ENCODE measurements at places on chromosomes 11 and 22.
A peak's percentile ranks its signal among the peaks of the same experiment; 100 is the strongest.

DNA sequence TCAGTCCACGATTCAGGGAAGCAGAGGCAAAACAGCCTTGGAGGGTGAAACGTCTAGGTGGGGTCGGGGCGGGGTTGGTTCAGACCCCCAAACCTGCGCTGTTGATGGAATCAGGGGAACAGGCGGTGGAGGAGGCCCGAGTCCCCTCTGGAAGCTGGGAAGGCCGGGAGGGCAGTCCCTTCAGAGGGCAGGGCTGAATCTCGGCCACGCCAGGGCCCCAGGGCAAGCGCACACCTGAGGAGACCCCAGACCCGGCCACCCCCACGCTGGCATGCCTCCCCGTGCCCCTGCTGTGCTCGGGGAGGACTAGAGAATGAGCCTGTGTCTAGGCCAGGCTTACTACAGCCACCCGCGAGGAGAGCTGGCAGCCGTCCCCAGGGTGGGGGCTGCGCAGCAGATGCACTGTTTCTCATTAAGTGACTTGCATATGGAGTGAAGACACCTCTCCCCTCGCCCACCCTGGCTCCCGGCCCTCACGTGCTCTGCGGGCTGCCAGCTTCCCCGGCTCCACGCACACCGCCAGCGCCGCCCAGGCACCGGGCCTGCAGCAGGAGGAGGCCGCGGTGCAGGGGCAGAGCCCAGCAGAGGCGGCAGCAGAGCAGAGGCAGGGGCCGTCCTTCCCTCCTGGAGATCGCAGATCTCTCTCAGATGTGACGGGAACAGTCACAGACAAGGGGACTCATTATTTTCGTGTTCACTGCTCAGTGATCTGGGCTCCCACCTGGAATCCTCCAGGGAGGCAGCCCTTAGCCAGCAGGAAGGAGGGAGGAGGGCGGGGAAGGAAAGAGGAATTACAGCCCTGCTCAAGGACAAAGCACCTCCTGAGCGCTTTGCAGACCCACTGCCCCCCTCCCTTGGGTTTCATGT is 47.1 kb upstream of the OPCML start:
- DNase-seq: no peak

GRCh38 chr11:122756417-122756816 is 81.9 kb upstream of the CRTAM start:
- DNase-seq: no peak

GRCh38 chr11:95247883-95248282 is 16.9 kb upstream of the SESN3 start:
- DNase-seq: no peak

DNA sequence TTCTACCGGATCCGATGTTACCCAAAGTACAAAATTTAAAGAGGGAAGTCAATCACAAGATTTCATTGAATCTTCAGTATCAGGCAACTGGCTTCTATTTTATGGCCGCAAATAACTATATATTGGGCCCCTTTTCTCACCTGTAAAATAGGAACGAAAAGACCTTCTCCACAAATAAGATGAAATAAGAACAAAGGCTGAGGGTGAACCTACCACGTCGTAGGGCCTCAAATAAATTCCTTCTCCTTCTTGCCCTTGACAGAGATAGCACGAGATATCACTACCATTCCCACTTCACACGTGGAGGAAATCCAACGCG is 794 bp upstream of the EMSY start:
- no peak for DNase-seq

DNA sequence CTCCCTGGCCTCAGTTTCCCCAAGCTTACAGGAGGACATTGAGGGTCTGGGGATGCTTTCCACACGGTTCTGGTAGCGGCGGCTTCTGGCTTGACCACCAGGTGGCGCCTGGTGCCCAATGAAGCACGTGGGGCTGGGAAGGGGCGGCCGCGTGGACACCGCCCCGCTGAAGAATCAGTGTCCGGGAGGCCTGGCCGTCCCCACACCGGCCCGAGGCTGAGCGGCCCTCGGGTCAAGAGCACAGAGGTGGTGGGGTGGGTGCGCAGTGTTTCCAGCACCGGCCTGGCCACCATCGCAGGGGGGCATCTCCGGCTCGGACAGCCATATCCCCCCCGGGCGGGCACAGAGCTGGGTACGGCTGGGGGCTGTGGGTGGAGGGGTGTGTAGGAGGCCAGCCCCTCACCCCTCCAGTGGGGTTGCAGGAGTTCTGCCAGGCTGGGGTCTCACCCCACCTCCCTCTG is 27.8 kb upstream of the PPARA start:
- DNase-seq: peak; percentile 55

DNA sequence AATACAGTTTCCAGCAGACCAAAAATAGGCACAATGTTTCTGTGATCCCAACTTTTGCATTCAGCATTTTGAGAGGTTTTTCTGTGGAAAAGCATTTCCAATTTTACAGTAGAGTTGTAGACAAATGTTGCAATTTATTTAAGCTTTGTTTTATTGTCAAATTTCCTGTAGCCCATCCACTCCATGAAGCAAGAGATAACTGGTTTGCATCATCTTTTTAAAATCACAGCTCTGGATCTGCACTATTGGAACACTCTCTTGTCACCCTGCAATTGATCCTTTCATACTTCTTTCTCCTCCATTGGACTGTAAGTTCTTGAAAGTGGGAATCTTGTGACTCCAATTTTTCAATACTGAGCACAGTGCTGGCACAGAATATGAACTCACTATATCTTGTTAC is 86.0 kb downstream of the MAML2 start:
- no peak for DNase-seq

DNA sequence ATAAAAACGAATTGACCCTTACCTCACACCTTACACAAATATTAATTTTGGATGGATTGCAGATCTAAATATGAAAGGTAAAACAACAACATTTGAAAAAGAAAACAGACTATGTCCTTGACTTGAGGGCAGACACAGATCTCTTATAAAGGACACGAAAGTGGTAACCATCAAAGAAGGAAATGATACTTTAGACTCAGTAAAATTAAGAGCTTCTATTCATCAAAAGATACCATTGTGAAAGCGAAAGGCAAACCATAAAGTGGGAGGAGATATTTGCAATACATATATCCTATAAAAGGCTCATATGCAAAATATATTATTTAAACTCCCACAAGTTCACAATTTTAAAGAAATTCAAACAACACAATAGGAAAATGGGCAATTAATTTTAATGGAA is 5.0 kb downstream of the HEPACAM start:
- no peak for DNase-seq

DNA sequence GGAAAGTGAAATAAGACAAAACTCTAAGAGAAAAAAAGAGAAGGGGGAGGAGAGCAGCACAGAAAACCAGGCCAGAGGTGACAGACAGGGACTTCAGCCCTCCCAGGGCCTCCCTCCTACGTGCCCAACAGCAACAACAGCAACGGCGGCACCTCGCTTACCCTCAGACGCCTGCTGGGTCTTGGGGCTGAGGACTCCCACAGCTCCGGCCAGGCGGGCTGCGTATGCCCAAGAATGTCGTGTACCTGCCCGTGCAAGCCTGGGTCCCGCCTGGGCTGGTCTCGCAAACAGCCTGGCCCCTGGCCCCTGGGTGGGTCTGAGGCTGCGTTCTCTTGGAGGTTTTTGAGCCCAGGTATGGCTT is 30.5 kb downstream of the ARAP1 start:
- DNase-seq: peak; percentile 8

DNA sequence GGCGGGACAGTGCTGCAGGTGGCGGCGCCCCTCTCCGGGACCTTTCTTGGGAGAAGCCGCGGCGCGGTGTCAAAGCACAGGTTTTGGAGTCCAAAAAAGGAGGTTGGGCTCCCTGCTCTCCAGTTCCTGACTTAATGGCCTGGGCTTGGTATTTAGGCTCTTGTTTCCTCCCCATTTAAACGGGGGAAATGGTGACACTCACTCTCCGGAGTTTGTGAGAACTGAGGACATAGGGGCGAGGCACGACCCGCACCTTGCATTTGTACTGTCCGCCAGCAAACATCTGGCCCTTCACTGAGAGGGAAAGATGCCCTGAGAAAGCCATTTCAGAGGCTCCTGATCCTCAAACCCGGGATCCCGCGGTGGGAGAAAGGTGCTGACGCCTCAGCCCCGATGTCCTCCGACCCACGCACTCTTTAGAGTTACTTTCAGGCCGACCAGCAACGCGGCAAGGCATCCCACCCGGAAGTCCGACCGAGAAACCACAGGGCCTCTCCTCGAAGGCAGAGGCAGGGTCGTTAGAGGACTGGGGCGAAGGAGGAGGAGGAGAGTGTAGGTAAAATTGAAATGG is 2.9 kb upstream of the WDR74 start:
- DNase-seq: no peak

- DNase-seq: no peak
Observed at GRCh38 chr11:123230346-123230745, 35.3 kb upstream of the CLMP start.

- DNase-seq: peak; percentile 25
Observed at GRCh38 chr22:24107661-24108060, 73.6 kb upstream of the SUSD2 start.

- DNase-seq: no peak
Observed at GRCh38 chr22:50696799-50697561, 24.4 kb downstream of the SHANK3 start.

DNA sequence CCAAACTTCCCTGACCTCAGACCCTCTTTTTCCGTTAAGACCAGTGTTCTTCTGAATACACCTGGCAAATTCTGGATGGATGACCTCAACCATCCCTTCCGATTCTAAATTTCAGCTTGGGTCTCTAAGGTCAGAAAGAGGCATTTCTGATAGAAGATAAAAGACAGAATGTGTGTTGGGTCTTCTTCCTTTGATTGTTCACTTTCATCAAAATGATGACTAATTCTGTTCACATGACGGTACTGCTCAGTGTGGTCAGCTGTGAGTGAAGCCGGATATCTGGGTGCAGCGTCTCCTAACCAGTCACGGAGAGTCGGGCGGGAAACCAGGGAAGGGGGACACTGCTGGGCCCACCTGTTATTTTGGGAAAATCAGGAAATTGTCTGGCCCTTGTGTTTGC is 151.6 kb upstream of the NAV2 start:
- DNase-seq: peak; percentile 17

- DNase-seq: no peak
Observed at GRCh38 chr11:70135625-70136059, 57.5 kb downstream of the ANO1 start.

GRCh38 chr11:112805658-112806057 is 155.6 kb upstream of the NCAM1 start:
- DNase-seq: no peak

- peak; percentile 5 for DNase-seq
Observed at GRCh38 chr11:84261707-84262106, 975.5 kb upstream of the CCDC90B start.

DNA sequence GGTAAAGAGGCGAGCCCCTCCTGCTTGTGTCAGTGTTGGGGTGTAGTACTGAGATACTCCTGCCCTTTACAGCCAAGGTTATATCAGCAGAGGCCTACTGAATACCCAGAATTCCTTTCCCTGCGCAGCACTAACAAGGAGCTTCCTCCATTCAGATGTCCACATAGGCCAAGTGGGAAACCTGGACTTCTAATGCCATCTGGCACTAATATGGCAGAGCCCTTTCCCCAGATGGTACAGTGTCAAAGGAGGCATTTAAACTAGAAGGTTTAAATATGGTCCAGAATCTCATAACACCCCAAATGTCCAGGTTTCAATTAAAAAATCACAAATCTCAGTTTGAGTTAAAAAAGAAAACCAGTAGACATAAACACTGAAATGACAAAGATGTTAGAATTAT is 68.8 kb downstream of the USP47 start:
- DNase-seq: no peak

- no peak for DNase-seq
Observed at GRCh38 chr11:122319085-122319484, 203.1 kb upstream of the BLID start.

- no peak for DNase-seq
Observed at GRCh38 chr11:129896062-129896461, 684 bp upstream of the NFRKB start.

DNA sequence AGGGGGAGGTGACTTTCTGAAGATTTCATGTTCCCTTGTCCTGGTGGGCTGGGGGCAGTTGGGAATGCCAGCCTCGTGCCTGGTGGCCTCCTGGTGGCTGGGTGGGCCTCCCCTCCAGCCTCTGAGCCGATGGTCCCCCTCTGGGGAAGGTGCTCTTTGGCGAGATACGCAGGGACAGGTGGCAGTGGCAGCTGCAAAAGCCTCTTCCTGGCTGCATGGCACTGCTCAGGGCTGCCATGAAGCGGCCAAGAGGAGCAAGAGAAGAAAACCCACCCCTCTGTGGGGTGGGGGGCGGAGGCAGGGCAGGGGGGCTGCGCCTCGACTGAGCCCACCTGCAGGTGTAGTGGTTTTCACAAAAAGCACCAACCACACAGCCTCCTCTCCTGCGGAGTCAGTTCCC is 61.8 kb upstream of the PHF21B start:
- no peak for DNase-seq

DNA sequence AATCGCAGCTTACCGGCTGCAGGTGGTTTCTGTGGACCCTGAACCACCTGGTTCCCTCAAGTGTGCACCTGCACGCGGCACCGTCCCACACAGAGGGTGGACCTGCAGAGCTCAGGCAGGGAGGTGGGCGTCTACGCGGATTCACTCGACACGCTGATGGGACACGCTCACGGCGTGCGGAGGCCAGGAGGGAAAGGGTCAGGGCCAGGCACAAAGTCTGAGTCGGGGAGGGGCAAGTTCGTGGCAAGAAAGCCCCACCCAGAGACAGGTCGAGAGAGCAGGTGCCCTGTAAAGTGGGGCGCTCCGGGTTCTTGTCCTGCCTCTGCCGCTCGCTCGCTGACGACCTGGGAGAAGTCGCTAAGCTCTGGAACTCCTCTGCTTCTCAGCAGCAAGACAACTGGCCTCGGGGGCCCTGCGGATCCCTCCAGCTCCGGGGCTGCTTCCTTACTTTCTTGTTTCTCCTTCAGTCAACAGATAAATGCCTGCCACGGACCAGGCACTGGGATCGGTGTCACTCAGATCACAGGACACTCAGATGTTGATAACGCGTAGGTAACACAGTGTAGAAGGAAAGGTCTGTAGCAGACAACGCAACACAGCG is 72.4 kb upstream of the NUP50 start:
- no peak for DNase-seq

GRCh38 chr22:36732609-36733008 is 29.1 kb upstream of the CACNG2 start:
- no peak for DNase-seq

DNA sequence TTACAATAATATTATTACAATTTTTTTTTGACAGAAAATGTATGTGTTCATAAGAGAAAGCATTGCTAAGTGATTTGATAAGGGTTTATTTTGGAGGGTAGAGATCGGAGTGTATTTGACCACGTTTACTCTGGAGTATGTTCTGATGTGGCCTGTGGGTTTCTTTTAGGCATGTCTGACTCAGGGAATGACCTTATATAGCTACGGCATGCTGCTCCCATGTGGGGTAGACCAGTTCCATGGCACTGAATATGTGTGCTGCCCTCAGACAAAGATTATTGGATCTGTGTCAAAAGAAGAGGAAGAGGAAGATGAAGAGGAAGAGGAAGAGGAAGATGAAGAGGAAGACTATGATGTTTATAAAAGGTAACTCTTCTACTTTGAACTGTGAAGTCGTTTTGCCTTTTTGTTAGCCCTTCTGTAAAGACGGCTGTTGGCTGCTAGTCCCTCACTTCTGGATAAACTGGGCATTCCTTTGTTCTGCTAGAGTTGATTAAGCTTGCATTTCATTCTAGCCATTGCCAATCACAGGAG is 38.1 kb upstream of the ST14 start:
- no peak for DNase-seq

GRCh38 chr11:34523053-34523452 is 9.5 kb upstream of the ELF5 start:
- no peak for DNase-seq

- DNase-seq: no peak
Observed at GRCh38 chr22:40285513-40285912, 60.8 kb upstream of the ADSL start.

All from ACHN (cell line).